ENCODE measurements at places on chromosomes 7 and 10. TPM values are rescaled to one million over a fixed set of nuclear protein-coding genes. Genes with fewer than 3 reads are reported as not detected.

Gene UPK3B
- 1.1 TPM for total RNA-seq

Gene ERV3-1
- 6.7 TPM for total RNA-seq

Gene BHLHA15
- total RNA-seq: 0.57 TPM

Gene SYT15B
- 0.15 TPM for total RNA-seq

Gene ZNF518A
- total RNA-seq: 16.2 TPM

Gene CTAGE4
- 0.75 TPM for total RNA-seq

Gene YKT6
- total RNA-seq: 91.8 TPM

Gene EIF3B
- total RNA-seq: 269 TPM

Gene MYH16
- total RNA-seq: not detected

Gene GARIN1A
- 0.73 TPM for total RNA-seq

Gene RAPGEF5
- 0.59 TPM for total RNA-seq

Gene SPDYE16
- total RNA-seq: not detected

Gene SEMA3C
- total RNA-seq: not detected

Gene OGA
- 113 TPM for total RNA-seq

Gene ACTL6B
- total RNA-seq: not detected

Gene TMEM236
- total RNA-seq: 0.05 TPM

Gene HSPA12A
- not detected for total RNA-seq

Gene VIPR2
- 0.70 TPM for total RNA-seq

Gene TACR2
- total RNA-seq: not detected

Gene ADAM12
- total RNA-seq: not detected
